Smooth muscle cell of the coronary artery (primary cell): ENCODE measurements at places on chromosomes 4 and X. TPM values are rescaled to one million over a fixed set of nuclear protein-coding genes. Genes with fewer than 3 reads are reported as not detected.

GPRASP2 gene
- 13.7 and 23.6 TPM in 2 replicates for total RNA-seq

CLDN34 gene
- not detected in 2 replicates for total RNA-seq

SCRG1 gene
- 0.23 and 0.35 TPM in 2 replicates for total RNA-seq

C4orf36 gene
- 0.53 and 2.8 TPM in 2 replicates for total RNA-seq

TMPRSS11F gene
- not detected in 2 replicates for total RNA-seq

BMPR1B gene
- total RNA-seq = 0.15 and 1.9 TPM in 2 replicates

PCDH11X gene
- total RNA-seq = not detected in 2 replicates

HSFX4 gene
- not detected in 2 replicates for total RNA-seq

MAGEC3 gene
- total RNA-seq = not detected in 2 replicates

NWD2 gene
- not detected in 2 replicates for total RNA-seq

SPATA18 gene
- 9.9 and 24.5 TPM in 2 replicates for total RNA-seq

C4orf51 gene
- not detected in 2 replicates for total RNA-seq

SPANXA1 gene
- total RNA-seq = not detected in 2 replicates

PLXNB3 gene
- 2.5 and 4.1 TPM in 2 replicates for total RNA-seq

PGAM4 gene
- not detected in 2 replicates for total RNA-seq

XAGE1B gene
- total RNA-seq = not detected in 2 replicates

ARHGAP36 gene
- total RNA-seq = not detected in 2 replicates

CCNA2 gene
- 0.82 and 14.1 TPM in 2 replicates for total RNA-seq

TTC29 gene
- not detected in 2 replicates for total RNA-seq

KLHL34 gene
- total RNA-seq = not detected in 2 replicates

CXorf38 gene
- total RNA-seq = 2.9 and 9.0 TPM in 2 replicates

SYNPO2 gene
- 2.7 and 16.4 TPM in 2 replicates for total RNA-seq

BTK gene
- total RNA-seq = 0.53 TPM in 1 of 2 replicates, not detected in the other

FREM3 gene
- total RNA-seq = 0.08 TPM in 1 of 2 replicates, not detected in the other

FATE1 gene
- not detected in 2 replicates for total RNA-seq

BRS3 gene
- total RNA-seq = not detected in 2 replicates

EVC gene
- 28.6 and 56.7 TPM in 2 replicates for total RNA-seq

PLP2 gene
- total RNA-seq = 15.9 and 17.5 TPM in 2 replicates

TENM3 gene
- 0.08 and 7.3 TPM in 2 replicates for total RNA-seq

RNF128 gene
- total RNA-seq = 1.1 and 1.6 TPM in 2 replicates

SMIM10 gene
- 2.3 and 4.8 TPM in 2 replicates for total RNA-seq

FGFBP2 gene
- not detected in 2 replicates for total RNA-seq

CFAP47 gene
- total RNA-seq = not detected in 2 replicates

SOD3 gene
- total RNA-seq = 5.8 and 66.9 TPM in 2 replicates

GPR119 gene
- not detected in 2 replicates for total RNA-seq

HSFX3 gene
- not detected in 2 replicates for total RNA-seq

SYTL5 gene
- total RNA-seq = 0.35 and 0.60 TPM in 2 replicates

SPANXC gene
- total RNA-seq = not detected in 2 replicates

AVPR2 gene
- total RNA-seq = 0.12 TPM in 1 of 2 replicates, not detected in the other

STBD1 gene
- 2.5 and 4.5 TPM in 2 replicates for total RNA-seq

SLC9B2 gene
- 11.8 and 16.5 TPM in 2 replicates for total RNA-seq

XPNPEP2 gene
- 6.8 TPM in 1 of 2 replicates, not detected in the other for total RNA-seq

TLL1 gene
- 0.08 and 0.12 TPM in 2 replicates for total RNA-seq

FAAH2 gene
- total RNA-seq = 0.15 TPM in 1 of 2 replicates, not detected in the other

DCHS2 gene
- not detected in 2 replicates for total RNA-seq

PDGFC gene
- 22.7 and 37.8 TPM in 2 replicates for total RNA-seq

POF1B gene
- total RNA-seq = not detected in 2 replicates

PPP2R2C gene
- 0.08 TPM in 1 of 2 replicates, not detected in the other for total RNA-seq

VGLL1 gene
- total RNA-seq = not detected in 2 replicates

CYSLTR1 gene
- total RNA-seq = not detected in 2 replicates

GDI1 gene
- total RNA-seq = 115 and 175 TPM in 2 replicates

TDO2 gene
- 0.82 TPM in 1 of 2 replicates, not detected in the other for total RNA-seq
